Fibroblast of lung (primary cell): ENCODE measurements at places on chromosomes 7 and 10.

DNA sequence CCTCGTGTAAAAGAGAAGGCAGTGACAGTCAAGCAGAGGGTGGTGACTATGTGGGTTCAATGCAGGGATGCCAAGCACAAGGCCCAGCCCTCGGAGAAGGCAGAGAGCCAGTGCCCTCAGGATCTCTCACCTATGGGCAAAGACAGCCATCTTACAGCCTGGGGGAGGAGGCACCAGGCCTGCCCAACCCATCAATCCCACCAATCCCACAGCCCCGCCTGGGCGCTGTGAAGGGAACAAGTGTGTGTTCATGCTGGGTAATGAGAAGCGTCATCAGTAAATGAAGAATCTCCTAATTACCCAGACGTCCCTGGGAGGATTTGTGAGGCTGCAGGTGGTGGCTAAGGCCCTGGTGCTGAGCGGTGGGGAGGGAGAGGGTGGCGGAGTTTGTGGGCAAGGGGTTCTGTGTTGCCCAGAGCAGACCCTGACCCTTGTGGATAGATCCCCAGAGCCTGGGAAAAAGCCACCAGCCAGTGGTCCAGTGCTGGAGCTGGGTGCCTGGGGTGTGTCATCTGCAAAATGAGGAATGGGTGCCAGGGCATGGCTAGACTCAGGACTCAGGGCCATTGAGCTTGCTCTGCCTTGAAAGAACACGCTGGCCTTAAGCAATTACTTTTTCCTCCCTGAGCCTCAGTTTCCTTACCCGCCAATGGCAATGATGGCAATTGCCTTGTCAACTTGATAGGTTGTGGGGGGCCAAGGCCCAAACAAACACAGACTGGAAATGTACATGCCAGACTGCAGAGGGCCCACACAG lies 128.1 kb upstream of the UNC5B start:
- no peak for DNase-seq

GRCh38 chr7:16345979-16346958 lies 75.1 kb downstream of the CRPPA start:
- DNase-seq: peak; percentile 55

GRCh38 chr7:152459724-152460251 lies 24.0 kb upstream of the KMT2C start:
- DNase-seq: peak; percentile 10

DNA sequence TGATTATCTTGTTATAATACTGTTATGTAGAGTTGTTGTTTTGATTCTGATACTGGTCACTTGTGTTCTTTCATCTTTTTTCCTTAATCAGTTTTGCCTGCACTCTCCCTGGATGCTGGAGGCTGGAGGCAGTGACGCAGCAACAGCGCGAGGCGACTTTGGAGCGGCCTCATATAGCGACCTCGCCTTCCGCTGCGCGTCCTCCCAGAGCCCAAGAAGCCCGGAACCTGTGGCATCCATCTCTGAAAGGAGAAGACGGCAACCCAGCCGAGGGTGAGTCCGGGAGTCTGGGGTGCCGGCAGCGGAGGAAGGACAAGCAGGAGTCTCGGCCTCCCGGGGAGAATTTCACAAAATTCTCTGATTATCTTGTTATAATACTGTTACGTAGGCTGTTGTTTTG lies 161.2 kb downstream of the ZNF33B start:
- DNase-seq: no peak

DNA sequence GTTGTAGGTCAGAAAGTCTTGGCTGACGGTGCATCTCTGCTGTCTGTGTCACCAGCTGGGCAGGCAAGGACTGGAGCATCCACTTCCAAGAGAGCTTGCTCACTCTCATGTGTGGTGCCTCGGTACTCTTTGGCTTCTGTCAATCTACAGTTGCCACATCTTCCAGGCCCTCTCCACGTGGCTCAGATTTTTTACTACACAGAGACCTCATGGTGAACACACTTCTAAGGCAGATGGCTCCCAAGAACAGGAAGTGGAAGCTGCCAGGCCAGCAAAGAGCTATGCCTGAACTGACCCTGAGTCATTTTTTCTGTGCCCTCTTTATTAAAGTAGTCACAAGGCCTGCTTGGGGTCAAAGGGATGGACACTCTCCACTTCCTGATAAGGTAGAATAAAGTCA lies 351.5 kb upstream of the AUTS2 start:
- DNase-seq: no peak

DNA sequence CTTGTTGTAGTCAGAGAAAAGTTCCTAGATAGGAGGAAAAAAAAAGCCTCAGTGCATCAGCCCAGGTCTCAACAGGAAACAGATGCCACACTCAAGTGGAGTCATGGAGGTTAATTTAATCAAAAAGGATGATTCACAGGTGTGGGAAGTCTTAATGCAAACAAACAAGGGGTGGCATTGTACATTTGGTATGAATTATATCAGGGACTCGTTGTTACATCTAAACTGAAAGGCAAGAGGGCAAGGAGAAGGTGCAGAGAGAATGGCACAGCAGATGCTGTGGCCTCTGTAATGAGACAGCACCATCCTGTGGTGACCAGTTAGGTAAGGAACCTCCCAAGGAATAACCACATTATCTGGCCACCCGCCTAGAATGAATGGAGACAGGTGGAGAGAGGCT lies 133.7 kb downstream of the PTPRZ1 start:
- DNase-seq: no peak

DNA sequence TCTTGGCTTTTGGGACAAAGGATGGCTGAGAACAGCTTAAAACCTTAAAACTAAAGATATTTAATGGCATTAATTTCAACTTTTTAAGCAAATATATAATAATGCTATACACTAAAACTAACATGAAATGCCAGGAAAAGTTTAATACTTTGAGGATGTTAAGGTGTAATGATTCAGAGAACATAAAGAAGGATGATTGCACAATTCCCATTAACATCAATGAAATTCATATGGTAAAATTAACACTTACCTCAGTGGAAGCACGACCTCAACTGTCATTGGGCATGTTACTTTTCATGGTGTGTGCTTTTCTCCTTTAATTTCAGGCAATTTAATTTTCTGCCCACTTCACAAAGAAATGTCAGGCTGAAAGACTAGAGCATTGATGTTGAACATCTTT lies 171.7 kb downstream of the KCND2 start:
- DNase-seq: no peak

DNA sequence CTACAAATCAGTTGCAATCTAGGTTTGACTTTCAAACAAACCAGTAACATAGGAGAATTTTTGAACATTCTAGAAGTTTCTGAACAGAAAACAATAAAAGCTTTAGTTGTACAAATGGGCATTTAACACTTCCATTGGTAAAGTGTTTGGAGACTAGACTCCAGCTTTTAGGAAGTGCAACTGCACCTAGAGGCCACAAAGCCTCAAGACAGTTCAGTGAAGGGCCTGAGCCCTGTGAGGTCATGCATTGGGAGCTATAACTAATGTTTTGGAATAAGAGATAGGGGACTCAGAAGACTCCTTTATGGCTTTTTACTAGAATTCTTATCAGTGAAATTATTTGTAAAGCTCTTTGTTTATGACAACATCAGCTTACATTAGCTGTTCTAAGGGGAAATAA lies 3.0 kb upstream of the EPHB6 start:
- no peak for DNase-seq

DNA sequence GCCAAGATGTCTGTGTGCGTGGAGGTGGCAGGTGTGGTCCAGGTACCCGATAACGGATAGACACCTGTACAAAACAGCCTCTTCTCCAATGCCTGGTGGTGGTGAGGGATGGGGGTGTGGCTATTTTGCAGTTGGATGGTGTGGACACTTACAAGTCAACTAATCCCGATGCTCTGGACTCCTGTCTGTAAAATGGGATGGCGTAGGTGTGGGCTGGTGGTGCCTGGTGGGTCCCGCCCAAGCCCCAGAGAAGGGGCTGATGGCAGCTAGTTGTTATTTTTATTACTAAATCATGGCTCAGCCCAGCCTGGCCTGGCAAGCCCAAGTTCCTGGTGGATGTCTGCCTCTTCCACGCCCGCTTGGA lies 22.3 kb downstream of the GTF2IRD1 start:
- DNase-seq: no peak

GRCh38 chr10:89347701-89348457 lies 20.1 kb downstream of the IFIT3 start:
- DNase-seq: no peak

DNA sequence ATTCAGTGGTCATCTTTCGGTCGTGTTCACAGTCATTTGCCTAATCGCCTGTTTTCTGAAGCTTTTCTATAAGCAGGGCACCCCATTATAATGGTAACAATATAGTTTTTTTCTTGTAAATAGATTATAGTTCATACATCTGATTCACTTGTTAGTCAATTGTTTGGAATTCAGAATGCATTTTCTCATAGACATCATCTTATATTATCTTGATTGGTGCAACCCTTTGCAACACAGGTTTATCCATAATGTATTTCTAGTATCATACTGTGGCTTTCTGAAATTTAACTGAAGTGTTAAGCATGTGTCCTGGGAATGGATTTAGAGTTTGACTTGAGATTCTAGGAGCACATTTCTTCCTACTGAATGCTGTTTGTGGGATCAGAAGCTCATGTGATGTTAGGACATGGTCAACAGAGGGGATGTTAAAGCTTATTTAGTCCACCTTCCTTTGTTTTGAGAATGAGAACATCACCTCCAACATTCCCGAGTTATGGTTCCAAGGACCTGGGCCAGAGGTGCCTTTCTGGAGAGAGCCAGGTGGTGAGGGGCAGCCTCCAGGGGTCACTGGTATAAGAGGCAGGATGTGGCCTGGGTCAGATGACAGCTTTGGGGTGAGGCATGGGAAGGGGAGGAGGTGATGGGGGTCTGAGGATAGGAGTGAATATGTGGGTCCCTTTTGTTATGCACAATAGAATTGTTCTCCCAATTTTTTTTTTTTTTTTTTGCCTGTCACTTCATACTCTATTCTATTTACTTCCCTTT lies 415.6 kb downstream of the EXOC4 start:
- no peak for DNase-seq

DNA sequence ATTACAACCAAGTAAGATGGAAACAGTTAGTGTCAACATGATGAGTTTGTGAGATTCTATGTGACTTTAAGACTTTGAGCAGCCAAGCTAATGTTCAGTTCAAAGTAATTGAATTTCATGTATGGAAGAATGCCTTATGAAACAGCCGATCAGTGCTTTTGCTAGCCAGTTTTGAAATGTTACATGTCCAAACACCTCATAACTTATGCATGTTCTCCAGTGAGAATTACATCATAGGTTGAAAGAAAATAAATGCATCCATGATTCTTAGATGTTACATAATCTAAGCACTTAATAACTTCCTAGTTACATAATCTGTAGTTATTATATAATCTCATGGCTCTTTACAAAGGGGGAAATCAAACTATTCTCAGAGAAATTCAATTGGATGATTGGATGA lies 211.3 kb downstream of the BICC1 start:
- DNase-seq: no peak

GRCh38 chr10:75658915-75659314 lies 227.5 kb downstream of the LRMDA start:
- DNase-seq: no peak

- DNase-seq: peak; percentile 53
These were observed 35.2 kb upstream of the BMPER start for GRCh38 chr7:33870120-33870519.

GRCh38 chr10:69503001-69503895 lies 52.0 kb downstream of the TSPAN15 start:
- DNase-seq: no peak

DNA sequence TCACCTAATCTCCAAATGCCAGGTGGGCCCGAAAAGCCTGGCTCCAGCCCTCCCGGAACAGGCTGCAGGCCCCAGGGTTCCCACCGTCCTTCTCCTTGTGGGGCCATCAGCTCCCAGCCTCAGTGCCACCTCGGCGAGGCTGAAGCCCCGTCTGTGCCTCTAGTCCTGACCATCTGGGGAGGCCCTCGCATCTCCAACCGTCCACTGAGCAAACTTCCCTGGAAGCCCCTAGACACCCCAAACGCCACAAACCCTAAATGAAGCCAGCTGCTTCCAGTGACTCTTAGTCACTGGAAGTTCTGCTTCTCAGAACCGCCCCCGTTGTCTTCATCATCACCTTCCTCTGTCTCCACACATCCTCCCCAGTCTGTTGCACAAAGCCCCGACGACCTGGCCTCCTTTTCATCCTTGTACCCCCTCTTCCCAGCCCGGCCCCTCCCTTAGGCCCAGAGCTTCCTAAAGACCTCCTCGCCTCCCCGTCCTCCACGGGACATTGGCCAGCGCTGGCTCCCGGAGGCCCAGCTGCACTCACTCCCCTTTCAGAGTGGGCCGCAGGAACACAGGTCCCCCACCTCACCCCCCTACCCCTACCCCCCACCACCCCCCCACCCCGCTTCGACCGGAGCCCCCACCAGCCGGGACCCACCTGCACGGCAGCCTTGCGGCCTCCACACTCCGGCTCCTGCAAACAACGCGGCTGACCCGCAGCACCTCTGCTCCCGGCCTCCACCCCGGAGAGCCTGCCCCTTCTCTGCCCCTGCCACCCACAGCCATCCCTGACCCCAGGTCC lies 1.1 kb upstream of the DIP2C start:
- no peak for DNase-seq

- DNase-seq: no peak
These were observed 35.3 kb upstream of the SPOCK2 start for GRCh38 chr10:72123616-72124015.

DNA sequence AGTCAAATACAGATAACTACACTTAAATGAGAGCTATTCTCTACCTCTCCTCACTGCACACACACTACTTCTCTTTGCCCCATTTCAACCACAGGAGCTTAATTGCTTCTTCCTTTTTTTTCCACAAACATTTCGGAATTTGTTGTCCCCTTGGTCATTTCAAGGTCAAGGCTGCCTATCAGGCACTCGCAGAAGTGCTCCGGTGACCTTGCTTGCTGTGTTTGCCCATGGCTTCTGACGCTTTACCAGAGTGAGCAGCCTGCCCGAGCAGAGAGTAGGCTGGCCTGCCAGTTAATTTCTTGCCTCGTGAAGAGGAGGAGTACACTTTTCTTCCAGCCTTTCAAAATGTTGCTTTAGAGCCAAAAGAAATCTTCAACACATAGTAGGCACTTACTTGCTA lies 297.1 kb upstream of the LRGUK start:
- DNase-seq: no peak

DNA sequence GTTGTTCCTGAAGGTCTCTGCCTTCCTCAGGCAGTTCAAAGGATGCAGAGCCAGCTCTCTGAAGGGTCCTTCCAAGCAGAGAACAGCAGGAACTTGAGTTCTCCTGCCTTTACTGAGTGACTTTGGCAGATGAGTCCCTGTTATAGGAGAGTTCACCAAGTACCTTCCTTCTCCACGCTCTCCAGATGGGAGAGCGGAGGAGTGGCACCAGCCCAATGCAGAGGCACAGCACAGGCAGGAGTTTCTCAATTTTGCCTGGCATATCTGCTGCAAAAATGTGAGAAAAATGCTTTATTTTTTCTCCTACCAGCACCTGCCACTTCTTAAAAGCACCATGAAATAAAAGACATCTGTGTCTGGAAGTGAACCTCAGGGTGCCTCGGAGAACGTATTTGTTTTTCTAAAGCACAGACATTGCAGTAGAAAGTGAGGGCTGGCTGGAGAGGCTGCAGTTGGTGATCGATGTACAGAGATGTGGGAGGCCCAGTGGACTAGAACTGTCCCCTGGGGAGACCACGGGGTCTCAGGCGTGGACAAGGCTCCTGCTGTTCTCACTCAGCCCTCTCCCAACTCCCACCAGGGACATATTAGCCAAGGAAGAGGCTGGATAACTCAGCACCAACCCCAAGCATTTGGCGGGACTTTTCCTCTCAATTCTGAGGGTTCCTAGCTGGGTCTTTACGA lies 174.5 kb downstream of the WDR37 start:
- no peak for DNase-seq

GRCh38 chr10:132901351-132901750 lies 41.0 kb downstream of the CFAP46 start:
- DNase-seq: no peak
